AG08396 (cell line): ENCODE measurements at places on chromosomes 11 and 22.

DNA sequence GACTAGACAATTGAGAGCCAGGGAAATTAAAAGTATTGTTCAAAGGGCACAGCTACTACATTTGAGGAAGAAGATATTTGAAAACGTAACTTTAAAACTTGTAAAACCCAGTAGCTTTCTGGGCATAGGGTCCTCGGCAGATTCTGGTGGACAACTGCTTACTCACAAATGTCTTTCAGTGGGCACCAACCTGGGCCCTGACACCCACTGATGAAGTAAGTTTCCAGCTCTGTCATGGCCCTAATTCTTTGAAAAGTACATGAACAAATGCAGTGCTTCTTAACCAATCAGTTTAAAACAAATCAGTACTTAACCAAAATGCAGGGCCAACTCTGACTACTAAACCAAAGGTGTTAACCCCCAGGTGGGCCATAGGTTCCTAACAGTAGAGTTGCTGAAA is 1170.1 kb downstream of the LRRC4C start:
- DNase-seq: no peak

DNA sequence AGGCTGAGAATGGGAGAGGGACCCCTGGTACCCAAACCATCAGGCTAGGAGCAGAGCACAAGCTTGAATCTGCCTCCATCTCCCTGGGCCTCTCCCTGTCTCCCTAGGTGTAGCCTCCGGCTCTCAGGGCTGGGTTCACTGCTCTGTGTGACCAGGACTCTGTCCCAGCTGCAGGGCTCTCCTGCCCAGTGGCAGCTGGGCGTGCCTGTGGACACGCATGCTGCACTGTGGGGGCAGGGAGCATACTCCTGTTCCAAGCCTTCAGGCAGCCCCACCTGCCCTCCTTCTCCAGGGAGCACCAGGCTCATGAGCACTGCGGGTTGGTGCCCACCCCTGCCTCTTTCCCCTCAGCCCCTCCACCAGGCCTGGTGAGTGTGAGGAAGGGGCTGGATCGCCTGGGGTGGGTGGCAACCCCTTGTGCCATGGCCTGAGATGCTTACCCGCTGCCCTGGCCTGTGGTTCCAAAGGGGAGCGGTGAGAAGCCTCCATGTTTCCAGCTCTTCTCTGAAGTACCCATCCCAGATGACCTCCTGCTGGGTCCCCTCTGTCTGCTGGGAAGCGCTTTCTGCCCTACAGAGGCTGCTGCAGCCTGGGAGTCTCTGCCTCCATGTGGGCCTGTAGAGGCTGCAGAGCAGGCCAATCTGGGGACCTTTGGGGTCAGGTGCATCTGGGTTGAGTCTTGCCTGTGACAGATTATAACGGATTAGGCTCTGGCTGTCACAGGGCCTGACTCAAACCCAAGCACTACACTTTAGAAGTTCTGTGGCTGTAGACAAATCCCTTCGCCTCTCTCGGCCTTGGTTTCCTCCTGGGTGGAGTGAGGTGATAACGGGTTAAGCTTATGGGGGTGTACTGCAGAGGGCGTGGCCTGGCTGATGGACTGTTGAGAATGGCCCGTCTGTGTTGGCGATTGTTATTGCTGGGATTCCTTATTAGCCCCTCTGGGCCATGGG is 43.7 kb downstream of the WNT11 start:
- no peak for DNase-seq

GRCh38 chr11:44977493-44977984 is 26.9 kb upstream of the TP53I11 start:
- DNase-seq: no peak

DNA sequence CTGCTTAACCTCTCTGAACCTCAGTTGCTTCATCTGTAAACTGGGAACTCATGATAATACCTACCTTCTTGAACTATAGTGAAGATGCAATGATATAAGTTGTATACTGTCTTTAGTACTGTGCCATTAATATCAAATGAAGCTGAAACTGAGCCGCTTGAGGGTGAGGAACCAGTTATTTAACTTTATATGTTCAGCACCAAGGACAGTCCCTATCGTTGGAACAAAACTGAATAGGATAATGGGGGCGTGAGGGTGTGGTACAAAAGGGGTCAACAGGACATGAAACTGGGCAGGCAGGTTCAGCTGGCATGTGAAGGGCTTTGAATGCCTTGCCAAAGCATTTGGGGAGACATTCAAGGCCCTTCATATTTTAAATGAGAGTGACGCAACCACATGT is 112.6 kb downstream of the C11orf91 start:
- no peak for DNase-seq

- peak; percentile 81 for DNase-seq
Measured at GRCh38 chr11:64553554-64554201, 37.3 kb upstream of the SLC22A12 start.

DNA sequence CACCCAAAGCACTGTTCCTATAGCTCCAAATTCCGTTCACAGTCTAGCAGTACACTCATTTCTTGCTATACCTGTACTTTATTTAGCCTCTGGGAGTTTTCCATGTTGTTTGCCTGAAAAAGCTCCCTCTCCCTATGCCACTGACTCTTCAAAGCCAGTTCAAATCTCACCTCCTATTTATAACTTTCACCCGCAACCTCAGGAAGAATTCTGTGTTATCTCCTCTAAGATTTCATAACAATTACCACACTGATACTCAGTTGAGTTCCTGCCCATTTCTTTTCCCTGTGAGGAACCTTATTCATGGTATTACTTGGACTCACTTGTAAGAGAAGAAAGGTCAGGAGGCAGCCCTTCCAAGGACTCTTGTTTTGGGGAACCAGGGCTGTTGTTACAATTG is 25.2 kb downstream of the GDPD4 start:
- no peak for DNase-seq

- no peak for DNase-seq
Measured at GRCh38 chr11:94066901-94067429, 45.8 kb downstream of the HEPHL1 start.

GRCh38 chr22:31179345-31179744 is 19.4 kb downstream of the RNF185 start:
- DNase-seq: peak; percentile 32

GRCh38 chr11:105538588-105538987 is 71.3 kb upstream of the GRIA4 start:
- DNase-seq: no peak

- DNase-seq: no peak
Measured at GRCh38 chr11:73414977-73415651, 38.9 kb downstream of the RELT start.

GRCh38 chr22:42769574-42770447 is 49.1 kb upstream of the A4GALT start:
- peak; percentile 95 for DNase-seq

- DNase-seq: no peak
Measured at GRCh38 chr22:27669798-27670599, 131.6 kb downstream of the MN1 start.

- no peak for DNase-seq
Measured at GRCh38 chr22:31530823-31531195, 34.5 kb downstream of the SFI1 start.

DNA sequence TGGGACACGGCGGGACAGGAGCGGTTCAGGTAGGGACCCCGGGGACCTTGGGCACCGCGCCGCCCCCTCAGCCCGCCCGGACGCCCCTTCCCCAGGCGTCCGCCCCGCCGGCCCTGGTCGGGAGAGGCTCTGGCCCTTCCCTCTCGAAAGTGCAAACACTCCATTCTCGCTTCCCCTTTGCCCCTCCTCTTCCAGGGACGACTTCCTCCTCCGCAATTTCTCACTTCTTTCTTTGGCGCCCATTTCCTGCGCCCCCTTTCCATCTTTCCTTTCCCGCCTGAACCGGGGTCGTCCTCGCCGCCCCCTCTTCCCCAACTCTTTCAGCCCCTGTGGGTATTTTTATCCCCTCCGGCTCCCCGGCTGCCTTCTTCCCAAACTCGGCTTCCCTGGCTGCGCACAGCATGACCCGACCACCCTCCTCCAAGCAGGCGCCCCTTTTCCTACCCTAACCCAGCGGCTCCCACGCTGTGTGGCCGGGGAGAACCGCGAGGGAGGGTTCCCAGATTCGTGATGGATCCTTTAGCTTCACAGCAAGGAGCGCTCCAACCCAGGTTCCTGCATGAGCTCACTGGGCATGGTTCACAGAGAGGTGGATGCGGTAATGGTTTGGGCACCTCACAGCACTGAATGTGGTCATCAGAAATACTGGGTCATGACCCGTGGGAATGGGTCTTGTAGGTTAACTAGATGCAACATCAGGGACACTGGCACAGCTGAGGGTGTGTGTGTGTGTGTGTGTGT is 689 bp downstream of the RAB39A start:
- no peak for DNase-seq

- peak; percentile 61 for DNase-seq
Measured at GRCh38 chr22:41526830-41527799, 17.2 kb downstream of the POLR3H start.
